Panc1 (cell line): ENCODE measurements at places on chromosomes 2 and 18. TPM values are rescaled to one million over a fixed set of nuclear protein-coding genes. Genes with fewer than 3 reads are reported as not detected.

Gene GREB1
- total RNA-seq, result 0.90 TPM

GRCh38 chr18:33010149-33010548, 237.3 kb upstream of the KLHL14 start:
- DNase-seq, result no peak
- H3K27me3 ChIP-seq, result no peaks in the 10 kb centered on the region
- H3K27ac ChIP-seq, result no peak overlapping the region; the same call in 1 of the 2 replicates
- H3K4me1 ChIP-seq, result peaks cover 3% of the 10 kb centered on the region; the same call in 1 of the 2 replicates
- no peaks in the 10 kb centered on the region for H3K36me3 ChIP-seq

Gene BBS5
- total RNA-seq, result 7.5 TPM

- H3K4me3 ChIP-seq, result no peak overlapping the region
- no peaks in the 10 kb centered on the region for H3K36me3 ChIP-seq
Observed at GRCh38 chr18:54950221-54950620, 9.0 kb downstream of the CCDC68 start.

- H3K27me3 ChIP-seq, result no peaks in the 10 kb centered on the region
- H3K4me1 ChIP-seq, result no peaks in the 10 kb centered on the region
- no peak overlapping the region for H3K4me3 ChIP-seq
- DNase-seq, result no peak
- H3K27ac ChIP-seq, result no peak overlapping the region
Observed at GRCh38 chr2:4190548-4190947, 487.2 kb downstream of the DCDC2C start.
